ENCODE measurements at places on chromosomes 16 and 17. TPM values are rescaled to one million over a fixed set of nuclear protein-coding genes. Genes with fewer than 3 reads are reported as not detected.

DNA sequence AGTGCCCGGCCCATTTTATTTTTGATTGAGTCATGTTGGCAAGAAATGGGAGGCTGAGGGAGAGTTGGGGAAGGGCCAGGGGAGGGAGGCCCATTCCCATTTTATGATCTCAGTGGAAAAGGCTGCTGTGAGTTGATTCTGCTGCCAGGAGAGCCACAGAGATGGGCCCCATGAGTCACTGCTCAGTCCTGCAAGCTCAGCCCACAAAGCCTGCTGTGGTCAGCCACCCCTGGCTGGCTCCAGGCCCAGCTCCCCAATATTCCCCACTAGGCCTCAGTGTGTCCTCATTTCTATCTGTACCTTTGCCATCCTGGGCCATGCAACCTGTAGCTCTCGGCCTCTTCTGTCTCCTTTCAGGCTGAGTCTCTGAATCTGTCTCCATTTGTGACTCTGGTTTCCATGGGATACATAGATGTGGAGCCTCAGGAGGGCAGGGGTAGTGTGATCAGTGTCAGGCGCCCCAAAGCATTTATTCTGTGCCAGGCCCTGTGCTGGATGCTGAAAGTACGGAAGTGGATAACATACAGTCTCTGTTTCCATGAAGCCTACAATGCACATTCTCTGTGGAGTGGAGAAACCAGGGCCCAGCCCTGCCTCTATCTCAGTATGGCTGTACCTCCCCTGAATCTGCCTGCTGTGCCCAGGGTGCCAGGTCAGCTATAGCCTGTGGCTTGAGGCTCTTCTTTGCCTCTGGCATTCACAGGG, 1.9 kb upstream of the PLEKHG4 start:
- DNase-seq, result peak; percentile 100

DNA sequence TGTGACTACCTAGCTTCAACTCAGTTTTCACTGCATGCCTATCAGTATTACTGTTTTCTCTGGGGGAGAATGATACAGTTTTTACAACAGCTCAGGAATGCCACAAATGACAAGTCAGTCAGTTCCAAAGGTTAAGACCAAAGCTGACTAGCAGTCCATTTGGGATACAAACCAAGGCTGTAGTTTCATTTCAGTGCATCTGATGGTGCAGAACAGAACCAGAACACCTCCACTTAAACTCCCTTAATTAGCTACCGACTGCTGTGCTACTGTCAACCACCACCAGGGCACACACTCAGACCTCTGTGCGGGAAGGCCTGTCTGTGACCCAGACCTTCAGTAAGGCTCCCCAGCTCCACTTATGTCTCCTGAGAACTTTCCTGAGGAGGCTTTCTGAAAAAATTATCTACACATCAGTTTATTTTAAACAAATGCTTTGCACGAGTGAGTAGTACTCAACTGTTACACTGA, 20.4 kb downstream of the NFE2L1 start:
- peak; percentile 85 for DNase-seq

- no peak for DNase-seq
Observed at GRCh38 chr17:42743595-42744282, 1.1 kb downstream of the EZH1 start.

GRCh38 chr16:25052151-25052511, 37.0 kb upstream of the ARHGAP17 start:
- no peak for DNase-seq

GRCh38 chr16:84288902-84289301, 5.8 kb upstream of the WFDC1 start:
- DNase-seq, result no peak

DNA sequence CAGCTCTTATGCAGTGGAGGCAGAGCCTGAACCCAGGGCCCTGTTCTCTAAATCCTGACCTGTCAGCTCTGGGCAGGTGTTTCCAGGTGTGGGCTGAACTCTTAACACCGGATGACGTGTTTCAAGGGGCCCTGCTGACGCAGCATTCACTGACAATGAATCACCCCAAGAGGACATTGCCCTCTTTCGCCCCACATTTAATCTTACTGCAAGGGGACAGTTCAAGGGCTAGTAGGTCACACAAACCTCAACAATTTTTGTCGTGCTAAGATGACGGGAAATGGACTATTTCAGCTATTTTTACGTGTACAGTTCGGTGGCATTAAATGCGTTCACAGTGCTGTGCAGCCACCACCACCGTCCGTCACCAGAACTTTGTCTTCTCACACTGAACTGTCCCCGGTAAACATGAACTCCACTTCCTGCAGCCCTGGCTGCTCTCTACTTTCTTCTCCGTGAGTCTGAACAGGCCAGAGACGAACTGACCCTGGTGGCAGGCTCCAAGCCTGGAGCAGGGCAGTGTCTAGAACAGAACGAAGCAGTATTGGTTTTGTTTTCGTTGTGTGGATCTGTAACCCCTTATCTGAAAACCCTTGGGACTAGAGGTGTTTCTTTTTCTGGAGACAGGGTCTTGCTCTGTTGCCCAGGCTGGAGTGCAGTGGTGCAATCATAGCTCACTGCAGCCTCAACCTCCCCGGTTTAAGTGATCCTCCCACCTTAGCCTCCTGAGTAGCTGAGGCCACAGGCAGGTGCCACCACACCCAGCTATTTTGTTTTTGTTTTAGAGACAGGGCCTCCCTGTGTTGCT, 88.4 kb upstream of the CIBAR2 start:
- DNase-seq, result no peak

- DNase-seq, result no peak
Observed at GRCh38 chr16:87074641-87075318, 242.4 kb downstream of the C16orf95 start.

- DNase-seq, result no peak
Observed at GRCh38 chr16:30766933-30767284, 4.8 kb downstream of the RNF40 start.

- peak; percentile 89 for DNase-seq
Observed at GRCh38 chr17:44900894-44901293, 1.6 kb upstream of the EFTUD2 start.

DNA sequence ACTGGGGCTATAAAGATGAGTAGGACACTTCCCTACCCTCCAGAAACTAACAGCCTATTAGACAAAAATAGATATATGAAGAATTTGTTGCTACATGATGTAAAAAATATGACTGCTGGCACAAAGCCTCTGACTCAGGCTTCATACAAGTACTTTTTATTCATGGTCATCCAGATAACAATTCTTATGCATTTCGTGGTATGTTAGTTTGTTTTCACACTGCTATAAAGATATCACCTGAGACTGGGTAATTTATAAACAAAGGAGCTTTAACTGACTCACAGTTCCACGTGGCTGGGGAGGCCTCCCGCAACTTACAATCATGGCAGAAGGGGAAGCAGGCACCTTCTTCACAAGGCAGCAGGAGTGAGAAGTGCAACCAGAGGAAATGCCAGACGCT, 112.5 kb upstream of the HLF start:
- DNase-seq, result no peak

- peak; percentile 61 for DNase-seq
Observed at GRCh38 chr17:62692721-62693431, 65.4 kb downstream of the MRC2 start.

- no peak for DNase-seq
Observed at GRCh38 chr16:17776465-17776864, 305.7 kb upstream of the XYLT1 start.

DNA sequence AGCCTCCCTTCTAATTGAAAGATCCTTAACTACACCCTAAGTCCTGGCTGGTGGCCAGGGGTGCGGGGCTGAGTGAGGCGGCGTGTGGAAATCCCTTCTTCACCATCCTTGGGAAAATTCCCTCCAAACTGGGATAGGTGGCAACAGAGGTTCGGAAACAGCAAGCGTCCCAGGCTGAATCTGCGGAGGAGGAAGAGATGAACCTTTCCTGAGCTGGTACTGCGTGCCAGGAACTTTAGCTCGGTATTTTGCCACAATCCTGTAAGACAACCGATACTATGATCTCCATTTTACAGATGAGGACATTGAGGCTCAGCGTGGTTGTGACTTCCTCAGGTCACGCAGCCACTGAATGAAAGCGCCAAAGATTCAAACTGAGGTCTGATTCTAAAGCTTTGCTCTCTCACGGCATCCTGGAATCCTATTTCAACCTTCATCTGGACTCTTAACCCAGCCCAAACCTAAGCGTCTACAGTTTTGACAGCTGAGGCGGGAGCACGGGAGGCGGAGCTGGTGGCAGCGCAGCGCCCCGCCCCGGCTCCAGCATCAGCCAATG, 583 bp upstream of the CYLD start:
- DNase-seq, result peak; percentile 61

- peak; percentile 88 for DNase-seq
Observed at GRCh38 chr17:59427425-59427921, 96.0 kb downstream of the YPEL2 start.

- no peak for DNase-seq
Observed at GRCh38 chr17:44768505-44769142, 9.8 kb downstream of the ADAM11 start.

- peak; percentile 26 for DNase-seq
Observed at GRCh38 chr17:179066-179432, 2.4 kb downstream of the DOC2B start.

- no peak for DNase-seq
Observed at GRCh38 chr16:74070237-74070636, 226.4 kb upstream of the PSMD7 start.

The SDR42E2 gene
- polyA plus RNA-seq, result not detected

The CNP gene
- 103 TPM for polyA plus RNA-seq

The RAD51D gene
- 8.0 TPM for polyA plus RNA-seq

The RASL10B gene
- polyA plus RNA-seq, result 0.08 TPM

The NKD1 gene
- polyA plus RNA-seq, result not detected

The USP6 gene
- polyA plus RNA-seq, result 0.30 TPM

The MT4 gene
- not detected for polyA plus RNA-seq

The HLF gene
- polyA plus RNA-seq, result 0.09 TPM

The ACSM2A gene
- not detected for polyA plus RNA-seq

The IRX3 gene
- 8.8 TPM for polyA plus RNA-seq
